ENCODE measurements at places on chromosomes 1 and 21.
A peak's percentile ranks its signal among the peaks of the same experiment; 100 is the strongest.

GRCh38 chr1:157969697-157970485 lies 23.6 kb upstream of the KIRREL1 start:
- DNase-seq = peak; percentile 81

DNA sequence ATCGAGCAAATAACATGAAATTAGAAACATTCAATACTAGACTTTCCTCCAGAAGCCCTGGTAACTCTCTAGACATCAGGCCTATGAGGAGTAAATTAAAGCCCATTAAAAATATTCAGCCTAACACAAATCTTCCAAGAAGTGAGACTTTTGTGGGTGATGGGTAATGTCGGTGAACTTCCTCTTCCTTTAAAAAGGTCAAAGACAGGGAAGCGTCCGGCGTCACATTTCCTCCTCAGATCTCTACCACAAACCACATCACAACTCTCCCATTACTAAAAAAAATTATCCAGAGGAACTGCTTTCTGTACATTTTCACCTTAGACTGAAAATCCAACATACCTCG lies 1.4 kb downstream of the EIF4G3 start:
- peak; percentile 68 for DNase-seq

GRCh38 chr1:24535021-24535424 lies 20.9 kb upstream of the NCMAP start:
- DNase-seq = no peak

DNA sequence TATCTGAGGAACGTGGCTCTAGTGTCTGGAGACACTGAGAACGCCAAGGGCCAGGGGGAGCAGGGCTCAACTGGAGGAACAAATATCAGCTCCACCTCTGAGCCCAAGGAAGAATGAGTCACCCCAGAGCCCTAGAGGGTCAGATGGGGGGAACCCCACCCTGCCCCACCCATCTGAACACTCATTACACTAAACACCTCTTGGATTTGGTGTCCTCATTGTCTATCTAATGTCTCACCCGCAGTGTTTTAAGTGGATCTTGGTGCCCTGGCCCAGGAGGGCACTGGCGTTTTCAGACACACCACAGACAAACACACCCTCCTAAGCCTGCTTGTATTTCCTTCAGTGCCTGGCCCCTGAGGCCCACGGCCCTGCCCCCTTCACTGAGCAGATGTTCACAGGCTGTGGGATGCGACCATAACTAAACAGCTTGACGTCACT lies 2.2 kb upstream of the FALEC start:
- DNase-seq = no peak

GRCh38 chr1:157770442-157771043 lies 6.4 kb downstream of the FCRL2 start:
- DNase-seq = no peak

GRCh38 chr1:208170252-208170651 lies 73.9 kb downstream of the PLXNA2 start:
- DNase-seq = no peak

- DNase-seq = peak; percentile 84
Observed at GRCh38 chr1:31715087-31715872, 11.5 kb upstream of the COL16A1 start.

GRCh38 chr1:214532070-214532469 lies 19.3 kb downstream of the PTPN14 start:
- DNase-seq = no peak

- DNase-seq = no peak
Observed at GRCh38 chr1:24868016-24868875, 61.8 kb downstream of the RUNX3 start.

- no peak for DNase-seq
Observed at GRCh38 chr1:56202186-56202585, 377.2 kb downstream of the PLPP3 start.

DNA sequence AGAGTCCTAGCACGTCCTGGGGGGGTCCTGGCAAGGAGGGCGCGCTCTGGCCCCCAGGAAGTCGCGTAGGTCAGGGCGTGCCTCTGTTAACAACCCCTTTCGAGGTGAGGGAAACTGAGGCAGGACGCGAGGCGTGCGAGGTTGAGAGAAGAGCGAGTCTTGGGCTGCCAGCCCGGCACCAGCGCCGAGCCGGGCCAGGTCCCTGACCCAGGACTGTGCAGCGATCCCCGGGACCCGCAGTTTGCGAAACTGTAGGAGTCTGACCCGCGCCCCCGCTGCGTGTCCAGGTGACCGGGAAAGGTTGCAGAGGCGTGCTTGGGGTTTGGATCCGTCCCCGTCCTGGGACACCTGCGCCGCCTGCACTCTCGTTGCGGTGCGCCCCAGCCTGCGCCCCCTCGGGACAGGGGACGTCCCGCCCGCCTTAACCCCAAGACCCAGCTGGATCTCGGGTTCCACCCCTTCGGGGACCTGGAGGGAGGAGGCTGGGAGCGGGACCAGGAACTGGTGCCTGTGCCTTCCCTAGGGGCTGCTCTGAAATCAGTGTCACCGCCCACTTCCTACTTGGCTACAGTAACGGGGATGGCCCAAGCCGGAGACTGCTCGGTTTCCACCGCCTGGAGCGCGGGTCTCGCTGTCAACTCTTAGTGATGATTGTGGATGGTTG lies 493 bp downstream of the DISC1 start:
- DNase-seq = peak; percentile 66

- peak; percentile 96 for DNase-seq
Observed at GRCh38 chr21:44517175-44517899, 22.7 kb downstream of the KRTAP10-1 start.

- peak; percentile 18 for DNase-seq
Observed at GRCh38 chr1:92623187-92623778, 136.6 kb upstream of the GFI1 start.

DNA sequence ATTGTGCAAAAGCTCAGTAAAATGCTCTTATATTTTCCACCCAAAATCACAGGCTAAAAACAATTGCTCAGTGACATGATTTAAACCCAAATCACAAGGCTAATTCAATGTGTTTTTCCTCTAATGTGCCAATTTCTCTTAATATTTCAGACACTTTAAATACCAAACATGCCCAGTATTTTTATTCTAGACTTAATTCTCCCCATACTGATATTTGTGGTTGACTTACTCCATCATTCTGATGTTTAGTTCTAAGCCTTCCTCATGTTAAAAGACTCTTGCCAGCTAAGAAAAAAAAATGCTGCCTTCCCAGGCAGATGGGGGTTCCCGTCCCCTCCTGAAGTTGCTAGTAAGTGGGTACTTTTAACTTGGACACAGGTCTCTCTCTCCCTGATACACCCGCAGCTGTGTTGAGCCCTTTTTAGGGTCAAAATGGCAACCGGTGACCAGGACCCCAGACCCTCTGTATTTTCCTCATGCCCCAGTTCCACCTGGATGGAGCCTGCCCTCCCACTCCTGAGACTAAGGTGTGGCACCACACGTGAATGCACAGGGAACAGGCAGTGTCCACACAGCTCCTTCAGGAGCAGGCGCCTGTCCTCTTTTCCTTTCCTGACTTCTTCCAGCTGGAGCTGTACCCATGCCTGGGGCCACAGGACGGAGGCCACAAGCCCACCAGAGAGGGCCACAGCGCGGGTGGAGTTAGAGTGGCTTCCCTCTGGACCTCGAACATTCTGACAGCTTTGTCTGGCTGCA lies 118.9 kb downstream of the RIPK4 start:
- no peak for DNase-seq

DNA sequence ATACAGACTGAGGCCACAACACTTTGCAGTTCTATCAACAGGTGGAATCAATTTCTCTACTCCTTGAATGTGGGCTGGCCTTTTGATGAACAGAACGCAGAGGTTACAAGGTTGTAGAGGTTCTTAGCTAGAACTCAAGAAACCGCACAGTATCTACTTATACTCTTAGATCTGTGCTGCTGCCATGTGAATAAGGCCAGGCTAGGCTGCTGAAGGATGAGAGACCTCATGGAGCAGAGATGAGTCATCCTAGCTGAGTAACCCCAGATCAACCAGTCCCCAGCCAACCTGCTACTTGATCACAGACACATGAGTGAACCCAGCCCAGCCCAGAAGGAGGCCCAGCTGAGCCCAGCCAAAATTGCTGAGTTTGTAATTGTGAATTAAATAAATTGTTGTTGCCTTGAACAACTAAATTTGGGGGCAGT lies 35.3 kb upstream of the BCAR3 start:
- DNase-seq = peak; percentile 67

DNA sequence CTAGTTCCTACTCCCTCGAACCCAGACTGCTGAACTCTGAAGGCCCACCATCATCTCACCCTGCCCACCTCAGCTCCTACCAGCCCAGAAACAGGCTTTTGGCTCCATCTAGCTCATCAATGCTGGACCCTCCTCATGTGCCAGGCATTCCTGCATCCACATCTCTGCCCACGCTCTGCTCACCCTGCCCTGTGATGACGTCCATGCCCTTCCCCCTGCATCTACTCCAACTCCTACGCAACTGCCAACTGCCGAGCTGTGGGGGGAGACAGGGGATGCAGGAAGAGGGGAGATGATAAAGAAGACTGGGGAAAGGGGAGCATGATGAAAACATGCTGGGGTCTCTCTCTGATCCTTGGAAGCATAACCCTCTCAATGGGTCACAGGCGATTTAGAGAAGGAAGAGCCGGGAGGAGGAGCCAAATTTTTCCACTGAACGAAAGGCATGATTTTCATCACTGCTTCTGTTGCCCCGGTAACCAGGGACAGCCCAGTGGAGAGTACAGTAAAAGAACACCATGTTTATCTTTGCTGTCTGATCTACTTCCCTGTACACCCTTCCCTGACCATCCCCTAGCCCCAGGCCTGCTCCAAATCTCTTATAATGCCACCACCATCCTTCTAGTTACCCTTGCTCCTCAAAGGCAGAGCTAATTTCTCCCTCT lies 44.3 kb downstream of the CD34 start:
- DNase-seq = no peak

- no peak for DNase-seq
Observed at GRCh38 chr1:102282955-102283354, 286.2 kb upstream of the OLFM3 start.

GRCh38 chr1:206774093-206774492 lies 1.8 kb upstream of the IL10 start:
- DNase-seq = no peak

DNA sequence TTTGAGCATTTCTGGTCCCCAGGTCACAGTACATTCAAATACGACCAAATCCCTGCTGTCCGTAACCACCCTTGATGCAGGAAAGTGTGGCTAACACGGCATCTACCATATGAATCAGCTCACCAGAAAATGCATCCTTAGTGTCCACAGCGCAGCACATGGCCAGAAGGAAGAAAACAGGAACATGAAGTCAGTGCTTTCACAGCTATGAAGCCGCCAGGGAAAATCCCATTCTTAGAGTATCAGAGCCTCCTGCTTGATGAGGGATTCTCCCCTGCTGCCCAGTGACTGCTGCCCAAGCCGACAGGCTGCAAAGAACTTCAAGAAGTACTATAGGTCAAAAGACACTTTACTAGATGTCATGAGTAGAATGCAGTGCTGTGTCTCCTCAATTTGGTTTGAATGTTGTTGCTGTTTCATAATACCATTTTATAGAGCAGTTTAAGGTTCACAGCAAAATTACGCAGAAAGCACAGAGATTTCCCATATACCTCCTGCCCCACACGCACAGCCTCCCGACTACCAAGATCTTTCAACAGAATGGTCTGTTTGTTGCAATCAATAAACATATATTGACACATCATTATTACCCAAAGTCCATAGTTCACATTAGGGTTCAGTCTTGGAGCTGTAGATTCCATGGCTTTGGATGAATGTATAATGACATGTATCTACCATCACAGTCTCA lies 14.5 kb downstream of the TIAM1 start:
- DNase-seq = no peak

- no peak for DNase-seq
Observed at GRCh38 chr1:155890251-155890650, 20.9 kb downstream of the RIT1 start.

GRCh38 chr21:43734928-43735229 lies 15.9 kb downstream of the PDXK start:
- DNase-seq = no peak

DNA sequence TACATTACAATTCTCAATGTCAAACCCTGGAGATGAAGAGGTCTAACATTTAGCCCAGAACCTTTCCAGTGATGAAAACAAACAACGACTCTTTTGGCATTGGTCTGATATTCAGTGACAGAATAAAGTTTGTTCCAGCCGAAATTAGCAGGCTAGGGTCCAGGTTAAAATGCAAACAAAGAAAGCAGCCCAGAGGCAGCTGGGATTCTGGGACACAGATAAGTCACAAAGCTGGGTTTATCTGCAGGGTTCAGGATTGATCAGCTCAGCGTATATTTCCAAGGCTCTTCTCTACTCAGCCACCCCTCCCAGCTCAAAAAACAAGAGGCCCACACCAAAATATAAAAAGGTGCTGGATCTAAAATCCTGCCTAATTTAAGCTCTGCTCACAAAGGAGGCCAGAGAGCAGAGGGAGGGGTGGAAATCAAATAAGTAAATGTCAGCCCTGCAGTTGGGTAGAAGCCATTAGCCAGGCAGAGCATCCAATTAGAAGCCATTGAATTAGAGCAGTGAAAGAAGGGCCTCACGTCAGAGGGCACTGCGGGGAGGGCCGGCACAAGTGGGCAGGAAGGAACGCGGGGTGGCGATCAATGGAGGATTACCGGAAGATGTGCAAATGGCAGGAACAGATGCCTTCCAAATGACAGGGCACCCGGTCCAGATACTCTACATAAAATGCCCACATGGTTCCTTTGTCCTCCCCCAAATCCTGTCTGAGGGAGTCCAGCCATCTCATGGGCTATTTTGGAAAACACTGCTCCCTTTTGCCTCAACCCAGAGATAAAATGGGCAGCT lies 3.2 kb upstream of the KLHDC8A start:
- DNase-seq = no peak

DNA sequence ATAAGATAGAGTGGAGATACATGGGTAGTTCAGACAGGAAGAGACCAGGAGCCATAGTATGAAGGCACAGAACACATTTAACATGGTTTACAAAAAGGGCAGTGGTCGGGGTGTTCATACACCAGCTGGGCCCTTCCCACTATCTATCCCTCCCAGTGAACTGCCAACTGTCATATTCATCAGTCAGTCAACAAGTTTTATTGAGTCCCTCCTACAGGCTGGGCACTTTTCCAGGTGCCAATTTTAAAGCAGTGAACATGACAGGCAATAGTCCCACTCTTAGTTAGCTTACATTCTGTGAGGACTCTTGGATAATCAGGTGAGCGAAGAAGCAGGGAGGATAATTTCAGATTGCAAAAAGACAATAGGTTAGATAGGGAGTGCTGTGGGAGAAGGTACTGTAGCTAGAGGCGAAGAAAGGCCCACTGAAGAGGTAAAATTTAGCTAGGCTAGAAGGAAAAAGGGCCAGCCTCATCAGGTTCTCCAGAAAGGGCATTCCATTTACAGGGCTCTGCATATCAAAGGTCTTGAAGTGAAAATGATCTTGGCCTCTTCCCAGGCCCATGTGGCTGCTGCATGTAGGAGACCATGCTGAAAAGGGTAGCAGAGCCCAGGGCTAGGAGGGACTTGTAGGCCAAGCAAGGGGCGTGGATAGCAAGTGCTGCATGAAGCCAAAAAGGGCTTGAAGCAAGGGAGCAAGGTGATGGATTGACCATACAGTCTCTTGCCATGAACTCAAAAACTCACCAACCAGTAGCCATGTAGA lies 274.7 kb upstream of the SNX7 start:
- DNase-seq = no peak

- no peak for DNase-seq
Observed at GRCh38 chr1:59871746-59872145, 54.8 kb downstream of the CYP2J2 start.

- no peak for DNase-seq
Observed at GRCh38 chr21:42623694-42624093, 29.7 kb upstream of the PDE9A start.

- no peak for DNase-seq
Observed at GRCh38 chr1:222099746-222100145, 357.9 kb upstream of the DUSP10 start.
